Fibroblast of villous mesenchyme (primary cell): ENCODE measurements at places on chromosomes 13 and 19.

GRCh38 chr13:73782450-73783449 is 351.5 kb downstream of the KLF12 start:
- DNase-seq, result peak; percentile 27

- no peak for DNase-seq
These were observed 50.4 kb upstream of the ARHGEF7 start for GRCh38 chr13:111064661-111065060.

GRCh38 chr19:19997656-19998268 is 41.5 kb downstream of the ZNF682 start:
- DNase-seq, result no peak

DNA sequence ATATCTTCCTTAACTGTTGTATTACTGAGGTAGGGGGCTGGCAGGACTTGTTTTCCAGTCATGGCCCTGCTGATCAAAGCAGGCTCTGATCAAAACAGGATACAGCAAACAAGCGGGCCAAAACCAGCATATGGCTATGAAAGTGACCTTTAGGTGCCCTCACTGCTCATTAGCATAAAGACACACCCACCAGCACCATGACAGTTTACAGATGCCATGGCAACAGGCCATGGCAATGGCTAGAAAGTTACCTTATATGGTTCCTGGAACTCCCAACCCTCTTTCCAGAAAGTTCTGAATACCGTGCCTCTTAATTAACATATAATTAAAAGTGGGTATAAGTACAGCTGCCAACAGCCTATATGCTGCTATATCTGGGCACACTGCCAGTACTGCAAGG is 551.4 kb upstream of the SGCG start:
- no peak for DNase-seq

DNA sequence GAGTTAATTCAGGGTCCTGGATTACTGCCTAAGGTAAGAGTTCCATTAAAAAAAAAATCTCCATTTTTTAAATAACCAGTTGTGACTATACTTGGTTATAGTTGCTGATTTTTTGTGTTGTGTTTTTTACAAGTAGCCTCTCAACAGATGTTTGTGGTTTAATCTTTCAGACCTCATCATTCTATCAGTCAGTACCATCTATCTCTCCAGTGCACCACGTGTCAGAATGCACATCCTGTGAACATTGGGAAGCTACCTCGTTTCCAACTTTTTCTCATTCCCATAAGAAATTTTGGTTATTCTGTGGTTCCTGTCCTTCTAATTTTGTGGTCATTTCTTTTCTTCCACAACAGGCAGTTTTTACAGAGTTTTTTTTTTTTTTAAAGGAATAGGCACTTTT is 39.2 kb downstream of the WDFY2 start:
- peak; percentile 59 for DNase-seq

- DNase-seq, result no peak
These were observed 30.7 kb downstream of the PDE4A start for GRCh38 chr19:10450853-10451609.

DNA sequence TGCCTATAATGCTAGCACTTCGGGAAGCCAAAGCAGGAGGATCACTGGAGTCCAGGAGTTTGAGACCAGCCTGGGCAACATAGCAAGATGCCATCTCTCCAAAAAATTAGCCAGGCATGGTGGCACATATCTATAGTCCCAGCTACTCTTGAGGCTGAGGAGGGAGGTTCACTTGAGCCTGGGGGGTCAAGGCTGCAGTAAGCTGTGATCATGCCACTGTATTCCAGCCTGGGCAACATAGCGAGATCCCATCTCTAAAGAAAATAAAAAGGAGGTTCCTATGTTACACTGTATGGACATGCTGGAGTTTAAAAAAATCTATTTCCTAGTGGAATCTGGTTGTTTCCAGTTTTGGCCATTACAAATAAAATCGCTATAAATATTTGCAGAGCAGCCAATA is 2.6 kb downstream of the CAB39L start:
- DNase-seq, result no peak

- DNase-seq, result peak; percentile 67
These were observed 224.2 kb upstream of the IRS2 start for GRCh38 chr13:110010404-110011138.

DNA sequence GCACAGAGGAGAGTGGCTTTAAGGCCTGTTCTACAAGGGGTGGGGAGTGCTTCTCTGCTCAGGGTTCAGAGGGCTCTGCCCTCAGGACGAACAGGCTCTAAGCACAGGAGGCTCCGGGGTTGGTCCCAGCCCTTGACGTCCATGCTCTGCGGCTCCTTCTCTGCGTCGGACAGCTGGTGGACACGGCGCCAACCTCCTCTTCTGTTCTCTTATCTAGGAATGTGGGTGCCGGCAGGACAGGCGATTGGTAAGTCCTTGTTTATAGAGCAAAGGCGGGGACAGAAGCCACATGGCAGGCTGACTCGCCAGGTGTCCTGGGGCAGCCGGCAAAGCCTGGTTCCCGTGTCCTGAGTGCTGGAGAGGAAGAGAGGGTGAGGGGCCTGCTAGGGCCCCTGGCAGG is 8.4 kb upstream of the RPS15 start:
- DNase-seq, result peak; percentile 75

DNA sequence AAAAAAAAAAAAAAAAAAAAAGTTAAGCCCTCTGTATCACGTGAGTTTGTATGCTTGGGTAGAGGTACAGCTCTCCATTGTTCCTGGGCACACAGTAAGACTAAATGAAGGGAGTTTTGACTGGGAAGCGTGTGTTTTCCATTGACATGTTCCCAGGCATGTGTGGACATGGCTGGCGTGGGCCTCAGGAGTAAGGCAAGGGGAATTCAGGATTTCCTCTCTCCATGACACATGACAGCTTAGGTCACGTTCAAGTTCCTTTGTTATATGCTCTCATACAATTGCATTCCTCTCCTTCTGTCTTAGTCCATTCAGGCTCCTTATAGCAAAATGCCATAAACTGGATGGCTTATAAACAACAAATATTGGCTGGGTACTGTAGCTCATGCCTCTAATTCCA is 17.1 kb upstream of the MAP3K10 start:
- no peak for DNase-seq

- no peak for DNase-seq
These were observed 17.6 kb downstream of the GPR42 start for GRCh38 chr19:35388277-35389054.

DNA sequence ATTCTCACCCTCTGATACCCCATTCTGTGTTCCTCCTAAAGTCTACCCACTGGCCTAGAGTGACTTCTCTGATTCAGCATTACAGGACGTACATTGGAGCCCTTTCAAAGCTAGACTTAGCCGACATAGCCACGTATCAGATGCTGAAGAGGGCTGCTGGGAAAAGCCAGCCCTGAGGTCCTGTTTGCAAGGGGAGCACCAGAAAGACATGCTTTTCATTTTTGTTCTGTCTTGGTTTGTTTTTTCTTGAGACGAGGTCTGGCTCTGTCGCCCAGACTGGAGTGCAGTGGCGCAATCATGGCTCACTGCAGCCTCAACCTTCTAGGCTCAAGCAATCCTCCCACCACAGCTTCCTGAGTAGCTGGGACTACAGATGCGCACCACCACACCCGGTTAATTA is 6.3 kb upstream of the ZSWIM4 start:
- peak; percentile 88 for DNase-seq

DNA sequence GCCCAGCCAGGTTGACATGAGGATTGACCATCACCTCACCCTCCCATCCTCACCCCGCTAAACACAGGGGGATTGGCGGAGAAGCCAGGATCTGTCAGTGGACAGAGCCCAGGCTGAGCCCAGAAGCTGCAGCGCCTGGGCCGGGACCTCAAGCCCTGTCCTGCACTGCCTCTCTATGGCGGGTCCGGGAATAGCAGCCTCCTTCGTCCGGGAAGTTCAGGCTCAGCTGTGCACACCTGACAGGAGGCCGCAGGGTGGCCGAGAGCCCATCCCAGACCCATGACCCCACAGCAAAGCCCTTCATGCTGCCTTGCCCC is 67.8 kb downstream of the SPACA7 start:
- DNase-seq, result peak; percentile 33

GRCh38 chr13:50711131-50711815 is 132.2 kb downstream of the DLEU7 start:
- DNase-seq, result no peak

GRCh38 chr13:91716436-91717065 is 318.1 kb downstream of the GPC5 start:
- no peak for DNase-seq

DNA sequence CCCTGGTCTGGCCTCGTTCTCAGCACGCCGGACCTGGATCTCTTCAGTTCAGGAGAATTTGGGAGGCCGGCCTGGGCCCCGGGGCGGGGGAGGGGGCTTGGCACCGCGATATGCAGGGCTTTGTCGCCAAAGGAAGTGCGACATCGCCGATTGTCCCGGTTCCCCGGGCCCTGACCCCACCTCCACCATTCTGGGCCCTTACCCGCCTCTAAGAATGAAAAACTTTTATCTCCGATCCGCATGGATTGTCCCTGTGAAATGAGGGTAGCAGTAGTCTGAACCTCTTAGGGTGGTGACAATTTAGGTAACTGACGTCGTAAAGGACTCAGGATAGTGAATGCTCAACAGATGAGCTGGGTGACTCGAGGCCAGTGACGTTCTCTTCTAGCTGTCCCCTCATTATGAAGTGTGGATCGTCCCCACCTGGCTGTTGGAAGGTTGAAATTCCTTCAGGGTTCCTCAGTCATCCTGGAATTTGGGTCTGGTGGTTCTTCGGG is 650 bp downstream of the DDA1 start:
- no peak for DNase-seq

- no peak for DNase-seq
These were observed 6.1 kb upstream of the ERVV-1 start for GRCh38 chr19:53007606-53008005.

DNA sequence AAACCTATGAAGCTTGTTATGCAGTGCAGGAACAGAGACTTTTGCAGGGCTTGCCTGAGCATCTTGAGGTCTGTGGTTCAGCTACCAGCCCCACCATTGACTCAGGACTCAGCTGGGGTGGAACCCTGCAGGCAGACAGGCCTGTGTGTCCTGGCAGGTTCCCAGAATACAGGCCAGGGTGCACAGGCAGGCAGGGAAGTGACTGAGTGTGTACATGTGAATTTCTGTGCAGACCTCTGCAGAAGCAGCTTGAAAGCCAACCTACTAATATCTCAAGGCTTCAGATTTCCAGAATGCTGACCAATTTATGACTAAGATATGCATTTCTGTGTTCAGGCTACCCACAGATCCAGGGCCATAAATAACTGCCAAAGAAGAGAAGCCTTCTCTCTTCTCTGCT is 254.4 kb downstream of the DLEU7 start:
- peak; percentile 74 for DNase-seq

DNA sequence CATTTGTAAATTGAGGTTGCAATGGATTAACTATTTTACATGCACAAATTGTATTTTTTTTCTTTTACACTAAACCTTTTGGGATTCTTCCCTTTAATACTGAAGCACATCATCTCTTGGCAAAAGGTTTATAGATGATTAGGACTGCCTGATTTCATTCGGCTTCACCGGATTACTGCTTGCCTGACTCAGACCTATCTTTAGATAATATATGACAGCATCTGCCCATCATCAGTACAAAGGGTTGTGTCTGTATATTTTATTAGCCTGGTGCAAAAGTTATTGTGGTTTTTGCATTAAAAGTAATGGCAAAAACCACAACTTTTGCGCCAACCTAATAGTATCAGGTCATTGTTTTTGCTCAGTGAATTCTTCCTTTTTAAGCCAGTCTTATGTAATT is 316.2 kb upstream of the HTR2A start:
- DNase-seq, result peak; percentile 4

DNA sequence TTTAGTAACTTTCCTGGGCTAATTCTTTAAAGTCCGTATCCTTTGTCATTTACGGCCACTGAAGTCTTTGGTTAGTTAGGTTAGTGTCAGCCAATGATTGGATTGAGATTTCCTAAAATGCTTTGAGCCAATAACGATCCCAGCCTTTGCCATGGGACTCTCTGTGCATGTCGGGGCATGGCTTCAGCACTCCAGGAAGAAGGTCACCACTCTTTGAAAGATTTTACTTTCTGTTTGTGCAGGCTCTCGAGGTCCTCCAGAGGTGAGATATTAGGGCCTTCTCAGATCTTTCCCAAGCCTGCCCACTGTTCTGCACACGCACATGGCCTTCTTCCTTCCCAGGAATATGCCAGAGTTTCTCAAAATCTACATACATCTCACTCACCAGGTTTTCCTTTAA is 153.7 kb upstream of the ARGLU1 start:
- DNase-seq, result no peak

GRCh38 chr13:61778531-61778930 is 362.9 kb upstream of the PCDH20 start:
- DNase-seq, result no peak

- DNase-seq, result no peak
These were observed 329.2 kb downstream of the SLC7A1 start for GRCh38 chr13:29266261-29266660.

- DNase-seq, result no peak
These were observed 54.7 kb upstream of the F7 start for GRCh38 chr13:113050734-113051431.

GRCh38 chr13:110281736-110282135 is 25.2 kb downstream of the COL4A1 start:
- peak; percentile 66 for DNase-seq

- no peak for DNase-seq
These were observed 256.6 kb upstream of the IPO5 start for GRCh38 chr13:97696921-97697320.

GRCh38 chr13:53408847-53409568 is 380.4 kb downstream of the OLFM4 start:
- no peak for DNase-seq

GRCh38 chr19:10418235-10418484 is 2.2 kb upstream of the PDE4A start:
- DNase-seq, result no peak

GRCh38 chr13:71067165-71067815 is 799.7 kb downstream of the DACH1 start:
- DNase-seq, result no peak

DNA sequence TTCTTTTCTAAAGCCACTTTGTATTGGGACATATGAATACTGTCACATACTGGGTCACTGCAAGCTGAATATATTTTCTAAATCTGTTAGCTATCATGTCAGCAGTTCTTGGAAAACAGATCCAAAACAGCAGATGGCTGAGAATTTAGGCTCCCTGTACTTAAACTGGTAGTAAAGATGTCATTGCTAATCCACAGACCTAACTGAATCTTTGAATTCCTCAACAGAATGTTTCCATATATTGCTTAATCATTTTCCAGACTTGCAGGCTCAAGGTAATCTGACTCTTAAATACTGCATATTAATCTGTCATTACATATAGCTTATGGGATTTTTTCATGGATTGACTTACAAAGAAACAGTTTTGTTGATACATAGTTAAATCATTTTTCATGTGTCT is 639.0 kb upstream of the KLHL1 start:
- DNase-seq, result peak; percentile 3

DNA sequence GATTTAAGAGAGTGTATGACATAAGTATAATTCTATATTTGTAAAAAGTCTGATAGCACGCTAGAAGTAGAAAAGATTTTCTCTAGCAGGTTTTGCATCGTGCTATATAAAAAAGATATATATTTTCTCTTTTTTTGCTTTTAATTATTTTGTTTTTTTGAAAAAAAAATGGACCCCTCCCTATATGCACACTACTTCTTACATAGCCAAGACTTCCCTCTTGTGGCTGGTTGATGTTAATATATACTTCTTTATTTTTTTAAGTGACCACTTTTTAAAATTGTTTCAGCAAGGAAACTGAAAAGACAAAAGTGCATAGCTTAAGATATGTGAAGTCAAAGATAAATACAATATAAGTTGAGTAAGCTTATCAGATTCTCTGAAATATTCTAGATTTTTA is 1202.8 kb downstream of the DIAPH3 start:
- no peak for DNase-seq
